ENCODE measurements at places on chromosomes 1 and 21.

GRCh38 chr1:157154940-157155514 is 16.8 kb upstream of the ETV3 start:
- no peak for DNase-seq

GRCh38 chr21:20301395-20301794 is 696.8 kb upstream of the NCAM2 start:
- DNase-seq, result no peak

GRCh38 chr1:31828926-31829690 is 13.3 kb upstream of the SPOCD1 start:
- no peak for DNase-seq

- no peak for DNase-seq
Observed at GRCh38 chr1:237901299-237901934, 10.7 kb upstream of the ZP4 start.

DNA sequence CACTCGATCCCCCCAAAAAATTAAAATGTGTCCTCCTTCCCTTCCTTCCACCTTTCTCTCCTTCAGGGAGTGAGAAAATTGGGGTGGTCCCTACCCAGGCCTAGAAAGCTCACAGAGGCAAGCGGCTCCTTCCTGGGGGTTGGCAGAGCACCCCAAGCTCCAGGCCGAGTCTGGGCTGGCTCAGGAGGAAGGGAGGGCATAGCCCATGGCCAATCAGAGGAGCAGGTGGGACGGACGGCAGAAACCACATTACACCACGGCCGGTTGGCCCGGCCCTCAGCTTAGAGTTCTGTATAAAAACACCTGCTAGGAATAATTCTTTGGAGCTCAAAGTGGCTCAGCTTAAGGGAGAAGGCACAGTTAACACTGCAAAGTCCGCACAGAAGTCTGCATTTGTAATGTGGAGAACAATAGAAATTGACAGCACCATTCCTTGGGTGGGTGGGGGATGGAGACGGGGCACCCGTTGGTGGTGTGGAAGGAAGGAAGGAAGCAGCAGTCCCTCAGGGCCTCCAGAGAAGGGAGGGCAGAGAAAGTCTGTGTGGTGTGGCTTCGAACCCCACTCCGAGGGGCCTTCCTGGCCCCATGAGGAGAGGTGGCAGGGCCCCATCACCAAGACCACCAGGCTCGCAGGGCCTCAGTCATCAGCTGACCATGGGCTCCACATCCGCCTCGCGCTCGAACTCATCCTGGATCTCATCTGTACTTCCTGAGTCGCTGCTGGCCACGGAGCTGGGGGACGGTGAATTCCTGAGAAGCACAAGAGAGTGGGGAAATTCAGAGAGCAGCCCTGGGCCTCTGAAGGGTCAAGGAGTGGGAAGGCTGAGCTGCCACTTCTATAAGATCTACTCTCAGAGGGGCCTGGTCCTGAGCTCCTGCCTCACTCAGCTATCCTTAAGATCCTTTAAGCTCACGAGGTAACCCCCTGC is 5.8 kb upstream of the ALDH4A1 start:
- DNase-seq, result no peak

GRCh38 chr1:219460081-219460895 is 152.6 kb downstream of the ZC3H11B start:
- DNase-seq, result no peak

DNA sequence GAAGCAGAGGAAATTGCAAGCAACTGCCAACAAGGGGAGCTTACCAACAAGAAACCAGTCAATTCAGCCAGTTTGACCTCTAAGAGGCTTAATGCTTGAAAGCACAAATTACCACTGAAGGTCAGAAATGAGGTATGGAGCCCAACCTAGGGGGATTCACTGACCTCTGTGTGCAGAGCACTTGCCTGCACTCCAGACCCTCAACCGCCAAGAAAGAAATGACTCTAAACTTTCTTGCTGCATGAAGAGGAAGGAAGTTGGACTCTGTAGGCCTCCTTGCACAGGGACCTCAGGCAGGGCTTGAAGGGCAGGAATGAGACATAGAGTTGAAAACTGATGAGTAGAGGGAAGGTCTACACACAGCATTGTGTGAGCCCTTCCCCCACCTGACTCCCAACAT is 10.0 kb downstream of the ARMH1 start:
- DNase-seq, result no peak

DNA sequence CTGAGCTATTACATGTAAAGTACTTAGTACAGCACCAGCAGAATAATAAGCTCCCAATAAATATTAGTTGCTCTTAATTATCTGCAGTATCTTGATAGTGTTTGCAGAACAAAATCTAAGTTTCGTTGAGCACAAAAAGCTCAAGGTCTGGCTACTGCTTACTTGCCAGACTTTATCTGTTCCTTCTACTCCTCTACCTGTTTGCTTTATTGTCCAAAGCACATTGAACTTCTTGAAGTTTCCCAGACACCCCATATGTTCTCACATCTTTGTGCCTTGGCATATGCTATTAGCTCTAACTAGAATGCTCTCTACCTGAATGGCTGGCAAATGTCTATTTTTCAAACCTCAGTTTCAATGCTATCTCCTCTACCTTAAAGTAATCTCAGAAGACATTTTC is 54.9 kb downstream of the LRRC40 start:
- DNase-seq, result no peak

- DNase-seq, result no peak
Observed at GRCh38 chr1:164510435-164510834, 48.5 kb upstream of the PBX1 start.

DNA sequence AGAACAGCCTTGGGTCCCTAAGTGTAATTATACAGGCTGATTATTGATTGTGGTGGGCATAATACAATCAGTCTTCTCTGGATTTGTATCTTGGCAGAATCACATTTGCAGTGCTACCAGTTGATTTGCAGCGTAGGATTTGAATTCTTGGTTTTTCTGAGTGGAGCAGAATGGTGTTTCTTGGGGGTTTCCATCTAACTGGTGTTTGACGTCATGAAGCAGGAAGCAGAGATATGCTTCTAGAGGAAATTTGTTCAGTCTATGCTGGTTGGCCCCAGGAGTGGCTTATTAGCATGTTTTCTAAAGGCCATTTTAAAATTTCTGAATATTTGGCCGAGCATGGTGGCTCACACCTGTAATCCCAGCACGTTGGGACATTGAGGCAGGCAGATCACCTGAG is 3.4 kb downstream of the CTTNBP2NL start:
- DNase-seq, result no peak

DNA sequence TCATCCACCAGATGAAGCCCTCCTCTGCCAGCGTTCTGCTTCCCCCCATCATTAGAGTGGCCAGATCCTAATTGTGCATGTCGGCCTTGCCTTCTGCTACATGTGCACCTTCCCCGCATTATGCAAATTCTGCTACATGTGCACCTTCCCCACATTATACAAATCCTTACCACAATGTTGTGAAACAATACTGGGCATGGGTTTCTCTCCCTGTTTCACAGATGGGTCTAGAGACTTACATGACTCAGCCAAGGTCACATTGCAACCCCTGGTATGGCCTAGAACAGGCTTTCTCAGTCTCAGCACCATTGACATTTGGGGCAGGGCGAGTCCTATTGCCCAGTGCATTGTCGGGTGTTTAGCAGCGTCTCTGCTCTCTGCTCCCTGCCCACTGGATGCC is 1.0 kb upstream of the CELA2A start:
- no peak for DNase-seq

- no peak for DNase-seq
Observed at GRCh38 chr1:218946147-218946546, 227.5 kb upstream of the LYPLAL1 start.

GRCh38 chr1:203197625-203198024 is 11.1 kb upstream of the CHI3L1 start:
- no peak for DNase-seq

DNA sequence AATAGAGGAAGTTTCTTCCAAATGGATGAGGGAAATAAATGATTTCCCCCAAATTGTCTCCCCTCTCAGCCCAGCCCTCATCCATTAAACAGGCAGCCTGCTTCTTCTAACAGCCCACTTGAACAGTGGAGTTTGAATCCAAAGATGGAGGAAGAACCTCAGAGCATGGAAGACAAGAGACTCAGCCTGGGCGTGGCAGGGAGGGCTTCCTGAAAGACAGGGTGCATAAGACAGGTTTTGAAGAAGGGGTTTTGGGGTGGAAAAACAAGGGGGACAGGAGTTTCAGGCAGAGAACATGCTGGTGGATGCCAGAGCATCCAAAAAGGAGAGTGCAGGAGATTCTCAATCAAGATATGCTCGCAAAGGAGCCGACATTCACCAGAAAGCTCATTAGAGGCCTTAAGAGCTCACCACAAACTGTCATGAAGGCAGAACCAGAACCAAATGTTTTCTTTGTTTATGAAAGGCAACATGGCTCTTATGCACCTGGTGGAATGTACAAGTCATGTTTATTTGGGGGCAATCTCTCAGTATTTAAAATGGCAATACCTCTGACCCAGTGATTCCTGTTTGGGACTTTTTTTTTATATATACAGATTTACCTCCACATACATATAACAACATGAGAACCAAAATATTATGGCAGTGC is 26.5 kb upstream of the TSPEAR start:
- DNase-seq, result no peak

GRCh38 chr1:24778141-24778540 is 32.9 kb downstream of the CLIC4 start:
- no peak for DNase-seq

GRCh38 chr1:235675152-235675890 is 25.7 kb upstream of the GNG4 start:
- no peak for DNase-seq

- no peak for DNase-seq
Observed at GRCh38 chr1:167272369-167272957, 51.8 kb downstream of the POU2F1 start.

DNA sequence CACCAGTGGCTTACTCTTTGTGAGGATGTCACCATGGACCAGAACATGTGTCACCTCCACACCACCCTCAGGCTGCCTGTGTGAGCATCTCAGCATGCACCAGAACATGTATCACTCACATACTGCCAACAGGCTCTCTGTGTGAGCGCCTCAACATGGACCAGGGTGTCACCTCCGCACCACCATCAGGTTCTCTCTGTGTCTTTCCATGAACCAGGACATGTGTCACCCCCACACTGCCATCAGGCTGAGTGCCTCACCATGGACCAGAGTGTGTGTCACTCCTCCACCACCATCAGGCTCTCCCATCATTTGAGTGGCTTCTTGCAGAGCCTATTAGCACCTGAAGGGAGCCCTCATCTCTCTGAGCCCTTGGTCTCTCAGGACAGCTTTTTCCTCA is 125.2 kb downstream of the ZNF648 start:
- no peak for DNase-seq

- DNase-seq, result no peak
Observed at GRCh38 chr21:42223826-42224575, 5.1 kb downstream of the ABCG1 start.

- DNase-seq, result no peak
Observed at GRCh38 chr1:12438349-12438924, 179.6 kb downstream of the DHRS3 start.

DNA sequence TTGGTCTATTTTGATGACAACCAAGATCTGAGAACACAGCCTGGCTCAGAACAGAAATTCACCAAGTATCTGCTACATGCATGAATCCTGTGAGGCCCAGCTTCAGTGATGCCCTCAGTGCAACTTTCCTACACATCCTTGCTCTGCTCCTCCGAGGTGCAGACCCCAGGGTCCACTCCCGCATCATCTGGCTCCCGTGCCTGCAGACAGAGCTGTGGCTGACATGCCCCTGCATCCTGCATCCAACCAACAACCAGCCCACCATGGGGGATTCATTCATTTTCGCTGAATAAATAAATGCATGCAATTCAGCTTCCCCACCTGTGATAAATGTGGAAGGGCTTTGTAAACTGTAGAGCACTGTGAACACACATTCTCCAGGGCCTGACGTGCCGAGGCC is 112.3 kb downstream of the GLIS1 start:
- DNase-seq, result no peak

Data from C1 segment of cervical spinal cord (tissue), 14 donors.